ENCODE measurements at places on chromosomes 3 and 15.
A peak's percentile ranks its signal among the peaks of the same experiment; 100 is the strongest.

- no peak for DNase-seq
These were observed 123.2 kb upstream of the RAP2B start for GRCh38 chr3:153038779-153039178.

DNA sequence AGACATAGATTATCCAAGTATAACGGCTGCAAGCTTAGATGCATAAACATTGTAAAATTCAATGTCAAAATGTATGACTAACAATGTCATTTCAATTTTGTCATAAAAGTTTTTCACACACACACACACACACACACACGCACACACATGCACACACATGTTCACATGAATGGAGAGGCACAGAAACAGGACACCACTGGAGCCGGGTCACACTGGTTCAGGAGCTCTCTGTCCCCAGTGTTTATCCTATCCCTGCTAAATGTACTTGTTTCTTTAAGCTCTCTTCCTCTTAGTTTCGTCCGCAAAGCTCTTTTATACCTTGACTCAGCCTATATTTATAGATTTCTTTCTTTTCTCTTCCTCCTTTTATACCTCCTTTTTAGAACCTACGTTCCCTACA lies 249.9 kb downstream of the CADPS start:
- no peak for DNase-seq

DNA sequence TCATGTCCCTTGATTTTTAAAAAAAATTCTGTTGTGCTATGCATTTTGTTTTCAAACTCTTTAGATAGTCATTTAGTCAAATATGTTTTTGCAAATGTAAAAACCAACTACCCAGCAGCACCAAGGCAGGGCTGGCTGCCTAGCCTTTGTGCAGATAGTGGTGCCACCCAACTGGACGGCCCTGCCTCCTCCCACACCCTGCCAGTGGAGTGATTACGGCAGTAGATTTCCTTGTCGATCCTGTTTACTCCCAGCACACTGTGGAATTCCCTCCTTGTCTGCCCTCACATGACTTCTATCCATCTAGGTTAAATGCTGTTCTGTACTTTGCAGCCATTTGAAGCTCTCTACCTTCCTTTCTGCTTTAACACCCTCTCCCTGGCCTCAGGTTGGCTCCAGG lies 79.4 kb upstream of the PLXNA1 start:
- no peak for DNase-seq

GRCh38 chr3:23450806-23451205 lies 247.7 kb downstream of the UBE2E2 start:
- no peak for DNase-seq

- no peak for DNase-seq
These were observed 39.5 kb downstream of the TCF12 start for GRCh38 chr15:56957812-56958406.

GRCh38 chr3:10547841-10548783 lies 42.7 kb upstream of the ATP2B2 start:
- DNase-seq: peak; percentile 69

DNA sequence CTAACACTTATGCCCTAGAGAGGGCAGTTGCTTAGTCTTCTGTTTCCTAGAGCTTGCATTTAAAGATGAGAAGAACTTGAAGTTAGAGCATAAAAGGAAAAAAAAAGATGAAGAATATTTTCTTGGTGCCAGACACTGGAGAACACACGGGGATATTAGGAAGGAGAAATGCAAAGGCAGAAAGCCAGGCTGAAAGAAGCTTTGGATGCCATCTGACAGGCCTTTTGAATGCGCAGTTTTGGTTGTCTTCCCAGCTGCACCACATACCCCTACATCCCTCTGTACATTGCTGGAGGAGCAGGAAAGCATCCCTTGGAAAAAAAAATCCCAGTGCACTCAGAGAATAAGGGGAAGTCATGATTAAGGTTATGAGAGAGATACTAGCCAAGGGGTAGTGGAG lies 378.9 kb downstream of the GAP43 start:
- DNase-seq: no peak

- DNase-seq: no peak
These were observed 639.8 kb downstream of the MAGI1 start for GRCh38 chr3:65398953-65399352.

DNA sequence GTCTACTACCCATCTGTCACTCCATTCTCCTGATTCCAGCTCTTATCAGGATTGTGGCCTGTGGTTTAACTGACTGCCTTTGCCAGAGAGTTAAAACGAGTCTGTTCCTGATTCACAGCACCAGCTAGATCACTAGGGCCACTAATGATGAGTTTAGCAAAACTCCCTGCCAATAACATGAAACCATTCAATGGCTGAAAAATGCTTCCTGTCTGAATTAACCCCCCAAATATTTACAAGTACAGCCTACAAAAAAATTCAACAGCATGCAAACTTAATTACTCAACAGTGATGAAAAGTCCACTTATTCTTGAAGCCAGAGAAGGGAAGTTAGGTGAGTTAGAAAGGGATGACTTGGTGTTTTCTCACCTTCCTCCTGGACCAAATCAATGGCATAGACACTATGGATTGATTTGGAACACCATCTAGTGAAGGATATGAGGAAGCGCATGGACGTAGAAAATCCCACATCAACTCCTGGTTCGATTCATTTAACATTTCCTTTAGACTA lies 141.4 kb downstream of the TGFBR2 start:
- DNase-seq: peak; percentile 24

- peak; percentile 68 for DNase-seq
These were observed 19.4 kb upstream of the SERPINI2 start for GRCh38 chr3:167493244-167493643.

- no peak for DNase-seq
These were observed 157.2 kb upstream of the IL12A start for GRCh38 chr3:159831466-159831865.

DNA sequence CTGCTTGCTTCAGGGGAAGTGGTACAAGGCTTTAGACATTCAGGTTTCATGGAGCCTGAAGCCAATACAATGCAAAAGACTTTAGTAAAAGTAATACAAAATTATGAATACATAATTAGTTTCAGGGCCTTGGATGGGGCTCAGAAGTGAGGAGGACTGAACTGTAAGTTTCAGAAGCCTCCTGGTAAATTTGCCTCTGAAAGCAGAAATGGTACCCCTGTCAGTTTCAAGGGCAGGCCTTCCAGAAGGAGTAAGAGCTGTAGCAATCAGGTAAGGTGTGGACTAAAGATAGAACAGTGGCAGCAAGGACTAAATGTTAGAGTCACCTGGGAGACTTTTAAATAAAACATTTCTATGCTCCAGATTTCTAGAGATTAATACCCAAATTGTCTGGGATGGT lies 402.5 kb upstream of the GOLIM4 start:
- no peak for DNase-seq

- DNase-seq: no peak
These were observed 68.8 kb upstream of the ZNF148 start for GRCh38 chr3:125443923-125444322.

DNA sequence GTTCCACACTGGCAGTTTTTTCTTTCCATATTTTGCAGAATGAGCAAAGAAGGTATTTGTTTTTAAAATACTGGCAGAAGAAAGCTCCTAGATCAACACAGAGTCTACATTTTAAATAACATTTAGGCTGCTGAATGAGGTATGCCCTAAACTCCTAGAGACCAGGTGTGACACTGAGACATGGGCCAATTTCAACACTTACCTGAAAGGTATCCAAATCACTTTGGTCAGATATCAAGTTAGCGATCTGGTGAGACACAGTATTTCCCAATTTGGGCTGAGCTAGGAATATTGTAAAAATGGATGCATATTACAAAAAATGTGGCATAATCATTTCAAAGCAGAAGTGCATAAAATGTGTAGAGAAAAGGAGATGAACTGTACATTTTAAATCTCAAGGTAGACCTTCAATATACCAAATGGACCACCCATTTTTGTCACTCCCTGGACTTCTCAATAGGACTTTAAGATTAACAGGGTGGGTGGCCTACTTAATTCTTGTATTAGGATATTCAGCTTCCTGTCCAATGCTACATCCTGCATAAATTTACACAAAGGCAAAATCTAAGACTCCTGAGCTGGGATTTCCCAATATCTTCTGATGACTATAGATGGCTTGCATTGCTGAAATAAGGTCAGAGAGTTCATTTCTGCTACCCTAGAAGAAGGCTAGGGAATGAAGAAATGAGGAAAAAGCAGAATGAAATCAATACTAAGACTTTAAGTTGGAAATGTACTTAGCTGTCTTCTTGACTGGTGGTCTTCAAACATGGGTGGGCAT lies 487.8 kb downstream of the FOXP1 start:
- no peak for DNase-seq
